Activated T-helper 1 cell treated with anti-CD3 and anti-CD28 coated beads, Interleukin-12 subunit alpha, Interleukin-12 subunit beta, Interleukin-2, Interleukin-4 antibody, amounts not matched to agents 30 ng/mL and 10 ng/mL and 1 ng/mL, durations not matched to agents 14 hours and 24 hours and 36 hours (primary cell): ENCODE measurements at places on chromosomes 7 and 10. TPM values are rescaled to one million over a fixed set of nuclear protein-coding genes. Genes with fewer than 3 reads are reported as not detected.

GRCh38 chr10:48523212-48523819, 81.6 kb downstream of the ARHGAP22 start:
- H3K27me3 ChIP-seq, result peaks cover 36% of the 10 kb centered on the region
- no peaks in the 10 kb centered on the region for H3K36me3 ChIP-seq
- H3K27ac ChIP-seq, result no peak overlapping the region
- no peak overlapping the region for H3K4me3 ChIP-seq

DNA sequence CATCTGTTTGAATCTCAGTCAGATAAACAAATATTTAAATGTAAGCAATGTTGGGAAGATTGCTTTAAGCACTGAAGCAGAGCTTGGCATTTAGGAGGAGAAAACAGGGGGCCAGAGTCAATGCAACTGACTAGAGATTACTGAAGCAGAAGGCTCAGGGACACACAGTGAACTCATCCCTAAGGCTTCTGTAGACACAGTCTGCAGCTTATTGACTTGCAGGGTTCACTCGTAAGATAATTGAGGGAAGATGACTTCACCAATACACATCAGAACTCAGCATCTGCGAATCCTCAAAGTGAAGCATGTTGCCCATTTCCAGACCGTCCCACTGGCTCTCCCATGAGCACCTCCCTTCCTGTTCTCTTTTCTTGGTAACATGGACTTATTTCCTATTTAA, 363.4 kb upstream of the PFKP start:
- DNase-seq, result no peak
- H3K4me3 ChIP-seq, result no peak overlapping the region

Gene TRIM4
- 22.1 and 24.1 TPM in 2 replicates for total RNA-seq

GRCh38 chr7:132276234-132276630, 300.0 kb downstream of the PLXNA4 start:
- no peak overlapping the region for H3K4me3 ChIP-seq
- H3K27me3 ChIP-seq, result peaks cover 3% of the 10 kb centered on the region
- H3K36me3 ChIP-seq, result no peaks in the 10 kb centered on the region
- H3K4me1 ChIP-seq, result no peaks in the 10 kb centered on the region

Gene FBXO24
- 0.27 and 0.41 TPM in 2 replicates for total RNA-seq

- H3K27ac ChIP-seq, result no peak overlapping the region
- peaks cover 9% of the 10 kb centered on the region for H3K4me1 ChIP-seq
- H3K36me3 ChIP-seq, result no peaks in the 10 kb centered on the region
- DNase-seq, result no peak
- no peaks in the 10 kb centered on the region for H3K27me3 ChIP-seq
- no peak overlapping the region for H3K4me3 ChIP-seq
These were observed 124.8 kb upstream of the LSM8 start for GRCh38 chr7:118059209-118059608.

DNA sequence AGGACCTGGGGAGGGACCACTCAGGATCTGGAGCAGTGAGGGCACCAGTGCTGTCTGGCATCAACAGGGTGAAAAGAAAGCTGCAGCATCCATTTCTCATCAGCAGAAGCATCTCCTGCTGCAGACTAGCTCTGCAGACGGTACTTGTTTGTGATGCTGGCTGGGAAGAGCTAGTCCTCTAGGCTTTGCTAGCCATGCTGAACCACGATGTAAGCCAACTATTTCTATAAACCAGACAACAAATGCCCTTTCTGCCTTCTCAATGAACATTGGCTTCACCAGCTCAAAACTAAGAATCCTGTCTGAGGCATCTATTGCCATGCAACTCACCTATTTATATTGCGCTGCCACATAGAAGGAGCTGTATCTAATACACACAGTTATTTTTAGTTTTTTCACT, 65.6 kb downstream of the CTTNBP2 start:
- no peaks in the 10 kb centered on the region for H3K27me3 ChIP-seq
- H3K27ac ChIP-seq, result no peak overlapping the region
- H3K36me3 ChIP-seq, result no peaks in the 10 kb centered on the region
- H3K4me3 ChIP-seq, result no peak overlapping the region
- no peaks in the 10 kb centered on the region for H3K4me1 ChIP-seq

DNA sequence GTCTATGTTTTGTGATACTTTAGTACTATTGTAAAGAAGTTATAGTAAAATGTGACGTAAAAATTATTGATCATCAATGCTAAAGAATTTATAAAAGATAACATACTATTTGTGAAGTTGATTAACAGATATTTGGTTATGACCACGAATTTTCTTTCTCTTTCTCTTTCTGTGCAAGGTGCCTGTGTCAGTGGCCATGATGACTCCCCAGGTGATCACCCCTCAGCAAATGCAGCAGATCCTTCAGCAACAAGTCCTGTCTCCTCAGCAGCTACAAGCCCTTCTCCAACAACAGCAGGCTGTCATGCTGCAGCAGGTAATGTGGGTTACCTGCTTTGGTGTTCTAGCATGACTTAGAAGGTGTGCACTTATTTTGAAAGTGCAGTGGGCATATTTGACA, 213.7 kb downstream of the FOXP2 start:
- H3K27ac ChIP-seq, result no peak overlapping the region
- H3K36me3 ChIP-seq, result no peaks in the 10 kb centered on the region
- no peaks in the 10 kb centered on the region for H3K4me1 ChIP-seq
- peaks cover 2% of the 10 kb centered on the region for H3K27me3 ChIP-seq

DNA sequence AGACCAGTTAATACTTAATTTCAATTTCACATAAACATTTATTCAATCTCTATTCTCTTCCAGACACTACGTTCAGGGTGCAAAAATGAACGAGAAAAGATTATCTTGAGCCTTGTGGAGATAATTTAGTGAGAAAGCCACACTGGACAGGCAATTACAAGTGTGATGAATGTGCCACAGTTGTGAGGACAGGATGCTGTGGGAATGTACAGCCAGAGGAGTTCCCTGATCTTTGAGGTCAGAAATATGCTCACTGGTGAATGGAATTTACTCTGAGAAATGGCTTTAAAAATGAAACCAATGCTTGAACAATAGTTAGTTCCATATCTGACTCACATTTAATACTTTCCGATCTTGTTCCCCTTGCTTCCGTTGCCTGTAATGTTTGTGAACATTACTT, 864.8 kb downstream of the GATA3 start:
- no peak overlapping the region for H3K4me3 ChIP-seq
- H3K27me3 ChIP-seq, result peaks cover 2% of the 10 kb centered on the region

DNA sequence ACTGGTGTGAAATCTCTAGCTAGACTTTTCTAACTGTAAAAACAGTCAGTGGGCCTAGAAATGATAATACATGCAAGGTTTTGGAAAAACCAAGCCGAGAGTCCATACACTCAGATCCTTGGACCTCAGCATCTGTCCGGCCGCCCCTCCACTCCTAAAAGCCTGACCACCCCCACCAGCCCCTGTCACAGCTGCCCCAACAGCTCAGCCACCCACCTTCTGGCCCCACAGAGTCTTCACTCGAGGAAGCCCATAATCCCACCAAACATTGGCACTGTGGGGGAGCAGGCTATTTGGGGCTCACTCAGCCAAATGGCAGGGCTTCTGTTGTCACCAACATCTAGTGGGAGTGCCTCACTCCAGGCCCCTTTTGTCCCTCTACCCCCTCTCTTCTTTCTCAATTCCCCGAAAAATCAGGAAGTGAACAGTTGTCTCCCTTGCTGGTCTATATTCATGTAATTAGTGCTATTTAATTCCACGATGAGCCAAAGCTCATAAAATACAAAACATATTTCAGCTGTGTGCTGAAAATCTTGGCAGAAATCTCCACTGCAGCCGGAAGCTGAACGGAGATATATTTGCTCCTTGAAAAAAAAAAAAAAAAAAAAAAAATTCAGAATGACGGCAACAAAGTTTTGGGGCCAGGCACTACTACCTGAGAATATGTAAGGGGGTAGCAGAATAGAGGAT, 55.5 kb downstream of the PLXNA4 start:
- H3K27me3 ChIP-seq, result peaks cover 6% of the 10 kb centered on the region
- H3K36me3 ChIP-seq, result no peaks in the 10 kb centered on the region
- H3K27ac ChIP-seq, result no peak overlapping the region
- H3K4me1 ChIP-seq, result peaks cover 12% of the 10 kb centered on the region

DNA sequence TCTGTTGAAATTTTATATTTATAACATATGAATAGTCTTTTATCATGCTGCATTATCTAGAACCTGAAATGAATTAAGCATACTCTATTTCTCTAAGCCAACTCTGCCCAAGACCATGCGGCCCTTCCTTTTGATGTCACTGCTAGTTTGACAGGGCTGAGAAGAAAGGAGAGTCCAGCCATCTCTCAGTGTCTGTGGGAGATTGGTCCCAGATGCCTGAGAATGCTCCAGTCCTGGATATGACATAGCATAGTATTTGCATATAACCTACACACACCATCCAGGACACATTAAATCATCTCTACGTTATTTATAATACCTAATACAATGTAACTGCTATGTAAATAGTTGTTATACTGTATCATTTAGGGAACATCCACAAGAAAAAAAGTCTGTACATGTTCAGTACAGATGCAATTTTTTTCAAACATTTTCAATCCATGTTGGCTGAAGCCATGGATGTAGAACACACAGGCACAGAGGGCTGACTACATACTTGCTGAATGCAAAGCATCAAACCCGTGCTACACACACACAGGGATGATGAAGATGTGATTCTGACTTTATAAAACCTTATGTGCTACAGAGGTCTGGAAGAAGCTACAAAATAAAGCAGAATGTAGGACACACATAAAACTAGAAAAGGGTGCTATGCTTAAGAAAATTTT, 315.4 kb downstream of the PARD3 start:
- H3K4me1 ChIP-seq, result no peaks in the 10 kb centered on the region
- H3K36me3 ChIP-seq, result no peaks in the 10 kb centered on the region
- DNase-seq, result no peak
- H3K27ac ChIP-seq, result no peak overlapping the region

GRCh38 chr7:101783381-101784181, 33.8 kb upstream of the CUX1 start:
- H3K4me1 ChIP-seq, result peaks cover 8% of the 10 kb centered on the region
- no peaks in the 10 kb centered on the region for H3K36me3 ChIP-seq
- H3K4me3 ChIP-seq, result no peak overlapping the region
- no peak for DNase-seq
- peaks cover 5% of the 10 kb centered on the region for H3K27me3 ChIP-seq

DNA sequence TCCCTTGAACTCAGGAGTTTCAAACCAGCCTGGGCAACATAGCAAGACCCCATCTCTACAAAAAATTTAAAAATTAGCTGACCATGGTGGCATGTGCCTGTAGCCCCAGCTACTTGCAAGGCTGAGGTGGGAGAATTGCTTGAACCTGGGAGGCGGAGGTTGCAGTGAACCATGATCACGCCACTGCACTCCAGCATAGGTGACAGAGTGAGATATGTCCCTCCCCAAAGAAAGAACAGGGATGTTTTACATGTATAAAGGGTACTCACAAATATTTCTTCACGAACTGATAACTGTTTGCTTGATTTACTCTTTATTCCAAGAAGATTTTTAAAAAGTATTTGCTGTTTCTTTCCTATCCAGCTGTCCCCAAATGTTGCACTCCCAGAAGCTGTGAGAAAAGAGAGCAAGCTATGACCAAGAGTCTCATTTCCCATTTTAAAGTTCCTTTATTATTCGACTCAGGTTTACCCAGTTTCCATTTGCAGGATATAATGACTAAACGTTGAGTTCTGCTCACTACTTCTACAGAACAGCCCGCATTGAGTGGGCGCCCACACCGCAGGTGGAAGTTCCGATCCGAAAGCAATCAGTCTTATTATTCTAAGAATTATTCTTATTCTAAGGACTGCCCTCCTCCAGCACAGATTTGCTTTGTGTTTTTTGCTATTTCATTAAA, 90.7 kb downstream of the APBB1IP start:
- H3K27me3 ChIP-seq, result no peaks in the 10 kb centered on the region
- peaks cover 17% of the 10 kb centered on the region for H3K4me1 ChIP-seq
- H3K4me3 ChIP-seq, result no peak overlapping the region
- peak overlapping the region; percentile 34 for H3K27ac ChIP-seq
- no peak for DNase-seq
- H3K36me3 ChIP-seq, result peaks cover 42% of the 10 kb centered on the region
